ENCODE measurements at places on chromosomes 16 and 17. TPM values are rescaled to one million over a fixed set of nuclear protein-coding genes. Genes with fewer than 3 reads are reported as not detected.

DNA sequence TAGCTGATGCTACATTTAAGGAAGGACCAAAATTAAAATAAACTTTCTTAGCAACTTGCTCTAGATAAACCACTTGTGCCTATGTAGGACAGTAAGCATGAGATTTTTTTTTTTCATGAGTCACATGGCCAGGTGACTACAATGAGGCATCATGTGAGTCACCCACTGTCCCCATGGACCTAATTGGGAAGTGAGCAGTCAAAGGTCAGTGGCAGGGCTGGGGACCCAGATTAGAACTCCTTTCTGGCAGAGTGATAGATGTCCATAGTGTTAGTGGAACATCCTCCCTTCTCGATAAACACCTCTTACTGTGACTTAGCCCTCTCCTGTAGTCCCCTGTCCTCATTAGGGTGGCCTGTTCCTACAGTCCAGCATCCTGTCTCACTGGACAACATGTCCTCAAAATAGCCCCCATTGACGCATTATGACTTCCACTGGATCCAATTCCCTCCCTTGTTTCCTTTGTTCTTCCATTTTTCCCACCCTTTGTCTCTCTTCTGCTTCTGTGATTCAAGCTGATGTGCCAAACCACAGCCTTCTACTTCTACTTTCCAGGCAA is 12.4 kb downstream of the ITGB3 start:
- H3K36me3 ChIP-seq: no peaks in the 10 kb centered on the region
- no peak overlapping the region for H3K27ac ChIP-seq
- H3K27me3 ChIP-seq: no peaks in the 10 kb centered on the region
- H3K4me1 ChIP-seq: peaks cover 24% of the 10 kb centered on the region
- no peak for DNase-seq

DNA sequence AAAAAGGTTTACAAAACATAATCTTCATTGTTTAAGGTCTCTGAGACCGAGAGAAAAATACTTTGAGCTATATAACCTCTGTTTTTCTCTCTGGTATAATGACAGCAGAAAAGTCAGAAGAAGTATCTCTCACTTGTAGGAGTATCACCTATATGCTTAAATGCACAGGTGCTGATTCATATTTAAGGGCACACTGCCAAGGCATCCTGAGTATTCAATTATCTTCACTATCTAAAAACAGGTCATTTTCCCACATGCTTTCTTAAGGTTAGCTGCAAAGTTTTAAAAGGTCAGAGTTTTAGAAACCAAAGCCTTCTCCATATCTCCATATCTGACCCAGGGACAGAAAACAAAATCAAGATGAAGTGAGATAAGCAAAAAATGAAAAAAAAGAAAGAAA is 99.3 kb upstream of the C17orf78 start:
- no peaks in the 10 kb centered on the region for H3K4me1 ChIP-seq
- H3K4me3 ChIP-seq: no peak overlapping the region
- H3K27ac ChIP-seq: no peak overlapping the region
- no peaks in the 10 kb centered on the region for H3K27me3 ChIP-seq
- no peak for DNase-seq

- peaks cover 3% of the 10 kb centered on the region for H3K4me1 ChIP-seq
- H3K27ac ChIP-seq: no peak overlapping the region
- H3K27me3 ChIP-seq: no peaks in the 10 kb centered on the region
- no peak overlapping the region for H3K4me3 ChIP-seq
- no peak for DNase-seq
Measured at GRCh38 chr17:77365584-77366186, 224.9 kb downstream of the SEC14L1 start.

DNA sequence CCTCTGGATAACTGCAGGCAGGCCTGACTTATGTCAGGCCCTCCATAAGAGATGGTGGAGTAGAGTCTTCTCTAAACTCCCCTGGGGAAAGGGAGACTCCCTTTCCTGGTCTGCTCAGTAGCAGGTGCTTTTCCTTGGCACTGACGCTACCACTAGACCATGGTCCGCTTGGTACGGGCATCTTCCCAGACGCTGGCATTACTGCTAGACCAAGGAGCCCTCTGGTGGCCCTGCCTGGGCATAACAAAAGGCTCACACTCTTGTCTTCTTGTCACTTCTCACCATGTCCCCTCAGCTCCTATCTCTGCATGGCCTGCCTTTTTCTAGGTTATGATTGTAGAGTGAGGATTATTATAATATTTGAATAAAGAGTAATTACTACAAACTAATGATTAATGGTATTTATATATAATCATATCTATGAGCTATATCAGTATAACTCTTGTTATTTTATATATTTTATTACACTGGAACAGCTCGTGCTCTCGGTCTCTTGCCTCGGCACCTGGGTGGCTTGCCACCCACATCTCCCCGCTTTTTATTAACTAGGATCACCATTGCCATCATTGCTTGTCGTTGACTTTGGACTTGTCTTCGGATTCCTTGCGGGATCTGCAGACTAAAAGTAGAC is 59.8 kb upstream of the ARL4D start:
- DNase-seq: peak; percentile 59
- H3K4me1 ChIP-seq: no peaks in the 10 kb centered on the region
- H3K27me3 ChIP-seq: no peaks in the 10 kb centered on the region
- no peak overlapping the region for H3K27ac ChIP-seq

DNA sequence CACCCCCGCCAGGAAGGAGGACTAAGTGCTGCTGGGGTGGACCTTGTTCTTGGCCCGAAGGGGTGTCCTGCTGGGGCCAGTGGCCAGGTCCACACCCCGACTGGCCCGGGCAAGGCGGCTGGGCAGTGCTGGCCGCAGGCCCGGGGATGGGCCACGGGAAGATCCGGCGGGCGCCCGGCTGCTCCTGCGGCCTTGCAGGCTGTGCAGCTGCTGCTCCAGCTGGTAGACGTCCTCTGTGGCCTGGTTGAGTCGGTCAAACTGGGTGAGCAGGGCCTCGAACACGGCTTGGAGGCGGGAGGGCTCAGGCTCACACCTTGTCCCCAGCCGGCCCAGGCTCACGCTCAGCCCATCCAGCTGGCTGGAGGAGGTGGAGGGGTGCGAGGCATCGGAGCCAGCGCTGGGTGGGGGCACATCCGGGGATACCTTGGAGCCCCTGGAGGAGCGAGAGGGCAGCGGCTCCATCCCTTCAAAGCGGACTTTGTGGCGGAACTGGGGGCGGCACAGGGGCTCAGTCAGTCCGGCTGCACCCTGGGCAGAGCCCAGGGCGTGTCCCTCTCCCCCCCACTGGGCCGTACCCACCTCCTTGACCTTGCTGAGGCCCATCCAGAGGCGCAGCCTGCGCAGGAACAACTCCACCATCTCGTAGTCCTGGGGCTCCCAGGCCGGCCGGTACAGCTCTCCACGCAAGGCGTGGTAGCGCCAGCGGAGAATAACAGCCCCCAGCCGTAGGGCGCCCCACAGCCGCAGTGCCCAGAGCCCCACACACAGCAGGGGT is 42.1 kb downstream of the TSC2 start:
- no peaks in the 10 kb centered on the region for H3K27me3 ChIP-seq
- H3K4me1 ChIP-seq: peaks cover 29% of the 10 kb centered on the region
- peaks cover 34% of the 10 kb centered on the region for H3K36me3 ChIP-seq
- peak; percentile 30 for DNase-seq

GRCh38 chr17:57530508-57530907 is 214.6 kb downstream of the CCDC182 start:
- no peaks in the 10 kb centered on the region for H3K27me3 ChIP-seq
- DNase-seq: no peak
- peaks cover 19% of the 10 kb centered on the region for H3K4me1 ChIP-seq
- no peaks in the 10 kb centered on the region for H3K36me3 ChIP-seq
- H3K27ac ChIP-seq: no peak overlapping the region
- H3K4me3 ChIP-seq: no peak overlapping the region

The CTRL gene
- total RNA-seq: 0.09 TPM

GRCh38 chr16:82955741-82956348 is 329.1 kb downstream of the CDH13 start:
- H3K4me3 ChIP-seq: no peak overlapping the region
- H3K27ac ChIP-seq: no peak overlapping the region
- no peaks in the 10 kb centered on the region for H3K27me3 ChIP-seq
- peaks cover 3% of the 10 kb centered on the region for H3K4me1 ChIP-seq
- H3K36me3 ChIP-seq: no peaks in the 10 kb centered on the region

All from liver (tissue), 10 donors.